Cortex of kidney (tissue), 1 donor: ENCODE measurements at places on chromosomes 11 and 22.

DNA sequence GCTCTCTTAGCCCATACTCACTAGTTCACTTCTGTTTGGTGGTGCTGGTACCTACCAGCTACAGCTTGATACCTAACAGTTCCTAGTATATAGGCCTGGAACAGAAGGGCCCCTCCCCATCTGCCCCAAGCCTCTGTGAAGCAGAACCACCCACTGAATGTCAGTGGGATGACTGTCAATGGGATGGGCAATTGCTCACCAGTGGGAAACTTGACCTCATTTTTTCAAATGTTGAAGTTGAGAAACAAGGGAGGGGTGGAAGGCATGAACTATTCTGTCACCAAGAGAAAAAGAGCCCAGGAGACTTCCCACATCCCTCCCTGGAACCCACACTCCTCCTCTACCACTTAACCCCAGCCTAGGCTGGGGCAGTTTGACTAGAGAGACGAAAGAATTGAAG lies at the start of gene NLRP10:
Gene NLRP10 (minus strand): TSS at position 62 of the 400 bp plus-strand sequence. CDS start 1,952 bp downstream, outside the sequence.
- DNase-seq: no peak

- no peak for DNase-seq
Observed at GRCh38 chr22:19892257-19892879, 37.7 kb upstream of the GNB1L start.

GRCh38 chr11:117842131-117842941 lies 17.8 kb upstream of the FXYD2 start:
- no peak for DNase-seq

DNA sequence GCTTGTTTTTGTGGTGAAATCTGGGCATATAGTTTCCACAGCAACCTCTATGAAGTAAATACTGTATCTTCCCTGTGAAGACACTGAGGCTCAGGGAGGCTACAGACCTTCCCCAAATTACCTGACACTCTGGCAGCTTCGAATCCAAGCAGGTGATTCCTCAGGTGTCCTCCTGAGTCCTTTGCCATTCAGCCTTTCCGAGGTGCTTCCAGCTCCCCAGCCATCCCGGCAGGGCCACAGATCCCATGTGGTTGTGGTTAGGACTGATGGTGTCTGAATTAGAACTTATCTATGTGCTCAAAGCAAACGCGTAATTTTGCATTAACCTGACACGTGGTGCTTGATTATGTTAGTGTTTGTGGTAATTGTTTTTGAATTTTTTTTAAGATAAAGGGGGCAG lies 785.6 kb downstream of the BRD1 start:
- no peak for DNase-seq

DNA sequence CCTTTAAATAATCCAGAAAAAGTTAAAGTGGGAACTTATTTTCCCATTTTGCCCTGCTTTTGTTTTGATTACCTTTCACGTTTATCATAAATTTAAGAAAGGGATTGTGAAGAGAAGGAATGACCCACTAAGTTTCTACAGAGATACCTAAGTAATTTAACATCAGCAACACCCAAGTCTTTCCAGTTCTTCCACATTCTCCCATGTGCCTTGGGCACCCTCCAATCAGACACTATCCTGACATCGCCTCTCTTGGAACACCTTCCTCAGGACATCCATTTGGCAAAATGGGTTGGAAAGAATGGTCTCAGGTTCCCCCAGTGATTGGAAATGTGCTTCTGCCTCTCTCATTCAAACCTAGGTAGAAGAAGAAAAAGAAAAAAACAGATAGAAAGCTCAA lies 6.3 kb downstream of the BBOX1 start:
- no peak for DNase-seq

DNA sequence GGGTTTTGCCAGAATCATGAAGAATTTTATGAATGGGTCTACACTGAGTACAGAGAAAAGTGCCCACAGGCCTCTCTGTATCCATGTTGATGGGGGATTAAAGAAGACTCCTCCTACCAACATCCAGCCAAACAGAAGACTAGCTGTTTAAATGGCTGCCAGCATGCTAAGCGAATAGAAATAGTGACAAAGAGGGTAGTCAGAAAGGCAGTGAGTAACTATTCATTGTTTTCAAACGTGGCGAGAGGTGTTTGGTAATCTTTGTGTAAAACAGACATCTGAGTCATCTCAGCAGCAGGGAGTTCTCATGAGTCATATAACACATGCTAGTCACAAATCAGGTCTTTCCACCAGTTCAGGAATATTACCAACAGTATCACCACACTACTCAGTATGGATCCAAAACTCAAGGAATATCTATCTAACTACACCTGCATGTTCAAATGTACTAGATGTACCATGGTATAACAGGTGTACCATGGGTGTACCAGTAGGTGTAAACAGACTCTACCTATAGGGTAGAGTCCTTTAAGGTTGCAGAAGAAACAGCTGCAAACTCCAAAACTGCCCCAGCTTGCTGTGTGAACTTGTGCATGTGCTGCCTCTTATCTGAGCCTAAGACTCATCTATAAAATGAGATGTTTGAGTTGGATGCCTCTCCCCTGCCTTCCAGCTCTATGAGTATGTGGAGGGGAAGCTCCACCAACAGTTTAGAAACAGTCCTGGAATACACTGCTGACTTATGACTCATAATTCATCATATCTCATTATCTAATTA lies 82.0 kb downstream of the SLC1A2 start:
- no peak for DNase-seq

GRCh38 chr22:32444068-32444467 lies 20.2 kb downstream of the BPIFC start:
- DNase-seq: no peak

GRCh38 chr11:103529181-103529684 lies 420.0 kb downstream of the DYNC2H1 start:
- no peak for DNase-seq

- no peak for DNase-seq
Observed at GRCh38 chr22:50227579-50228215, 17.1 kb downstream of the TUBGCP6 start.

- no peak for DNase-seq
Observed at GRCh38 chr11:68215087-68215445, 2.0 kb upstream of the KMT5B start.

DNA sequence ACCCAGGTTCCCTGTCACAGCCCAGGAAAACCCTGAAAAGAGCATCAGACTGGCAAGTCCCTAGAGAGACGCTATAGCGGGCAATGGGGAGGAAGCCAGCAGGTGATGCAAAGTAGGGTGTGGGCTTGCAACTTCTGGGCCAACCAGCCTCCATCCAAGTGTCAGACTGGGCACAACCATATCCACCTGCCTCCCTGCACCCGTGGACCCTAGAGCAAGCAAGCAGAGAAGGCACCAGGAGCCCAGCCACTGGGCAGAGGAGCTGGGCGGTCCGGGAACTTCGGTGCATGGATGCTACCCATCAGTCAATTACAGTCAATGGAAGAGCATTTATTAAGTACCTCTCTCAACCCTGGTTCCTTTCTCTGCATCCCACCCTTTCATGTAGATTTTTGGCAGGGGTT lies 2.8 kb downstream of the NECTIN1 start:
- DNase-seq: no peak

DNA sequence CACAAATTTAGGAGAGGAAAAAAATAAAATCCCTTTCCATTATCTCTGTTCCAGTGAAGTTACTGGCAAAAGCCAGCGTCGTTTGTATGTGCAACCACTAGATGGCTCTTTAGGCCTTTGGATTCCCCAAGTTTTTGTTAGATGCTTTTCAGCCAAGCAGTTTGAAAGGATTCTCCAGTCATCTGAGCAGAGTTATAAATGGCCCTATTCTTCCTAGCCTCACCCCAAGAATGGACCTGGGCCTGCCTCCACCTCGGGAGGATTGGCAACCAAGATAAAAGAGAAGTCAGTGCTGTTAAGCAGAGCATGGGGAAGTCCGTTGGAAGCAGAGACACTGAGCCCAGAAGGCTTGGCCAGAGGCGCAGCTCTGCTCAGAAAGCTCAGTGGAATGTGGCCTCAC lies 15.4 kb downstream of the FAM181B start:
- no peak for DNase-seq

DNA sequence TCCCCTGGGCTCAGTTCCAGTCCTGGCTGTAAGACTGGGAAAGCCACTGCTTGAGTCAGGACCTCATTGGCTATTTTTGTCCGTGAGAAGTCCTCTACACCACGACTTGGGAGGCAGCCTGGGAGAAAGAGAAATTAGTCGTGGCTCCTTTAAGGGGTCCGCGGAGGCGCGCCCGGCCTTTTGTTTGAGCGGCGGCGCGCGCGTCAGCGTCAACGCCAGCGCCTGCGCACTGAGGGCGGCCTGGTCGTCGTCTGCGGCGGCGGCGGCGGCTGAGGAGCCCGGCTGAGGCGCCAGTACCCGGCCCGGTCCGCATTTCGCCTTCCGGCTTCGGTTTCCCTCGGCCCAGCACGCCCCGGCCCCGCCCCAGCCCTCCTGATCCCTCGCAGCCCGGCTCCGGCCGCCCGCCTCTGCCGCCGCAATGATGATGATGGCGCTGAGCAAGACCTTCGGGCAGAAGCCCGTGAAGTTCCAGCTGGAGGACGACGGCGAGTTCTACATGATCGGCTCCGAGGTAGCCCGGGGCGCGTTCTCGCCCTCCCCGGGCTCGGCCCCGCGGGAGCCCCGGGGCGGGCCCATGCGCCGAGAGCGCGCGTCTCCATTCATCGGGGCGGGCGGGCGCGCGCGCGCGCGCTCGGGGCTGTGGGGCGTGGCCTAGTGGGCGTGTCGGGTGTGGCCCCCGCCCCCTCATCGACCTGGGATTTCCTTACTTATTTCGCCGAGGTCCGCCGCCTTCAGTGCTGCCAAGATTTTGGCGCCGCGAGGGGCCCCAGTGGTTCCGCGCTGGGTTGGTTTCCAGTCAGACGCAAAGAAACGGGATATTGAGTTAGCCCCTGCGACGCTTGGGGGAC lies at the start of gene SMARCB1:
Gene SMARCB1 (plus strand): TSS at position 215 of the 848 bp plus-strand sequence. CDS start 204 bp downstream, at position 419.
- no peak for DNase-seq

DNA sequence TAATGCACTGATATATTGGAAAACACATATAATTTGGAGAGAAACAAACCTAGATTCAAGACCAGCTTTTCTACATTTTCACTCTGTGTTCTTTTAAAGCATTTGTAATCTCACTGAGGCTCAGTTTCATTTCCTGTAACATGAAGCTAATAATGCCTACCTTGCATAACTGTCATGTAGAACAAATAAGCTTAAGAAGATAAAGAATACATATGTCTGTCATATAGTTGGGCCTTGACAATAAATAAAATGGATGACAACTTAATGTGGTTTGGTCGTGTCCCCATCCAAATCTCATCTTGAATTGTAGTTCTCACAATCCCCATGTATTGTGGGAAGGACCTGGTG lies 35.2 kb upstream of the FIBIN start:
- no peak for DNase-seq

- no peak for DNase-seq
Observed at GRCh38 chr11:60810569-60810968, 25.4 kb downstream of the MS4A10 start.

- DNase-seq: no peak
Observed at GRCh38 chr11:47911149-47911548, 63.0 kb upstream of the NUP160 start.

DNA sequence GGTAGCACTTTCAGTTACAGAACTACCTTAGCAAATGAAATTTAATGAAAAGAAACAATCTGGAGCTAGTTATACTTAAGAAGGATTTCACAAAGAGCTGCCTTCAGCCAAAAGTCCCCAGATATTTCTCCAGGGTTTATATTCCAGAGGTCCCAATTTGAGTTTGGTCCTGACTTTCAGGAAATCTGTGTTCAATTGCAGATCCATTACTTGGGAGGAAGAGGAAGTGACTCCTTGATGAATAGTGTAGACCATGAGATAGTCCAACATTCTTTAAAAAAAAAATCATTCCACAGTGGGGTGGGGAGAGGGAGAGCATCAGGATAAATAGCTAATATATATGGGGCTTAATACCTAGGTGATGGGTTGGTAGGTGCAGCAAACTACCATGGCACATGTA lies 117.6 kb upstream of the ARHGAP20 start:
- no peak for DNase-seq

DNA sequence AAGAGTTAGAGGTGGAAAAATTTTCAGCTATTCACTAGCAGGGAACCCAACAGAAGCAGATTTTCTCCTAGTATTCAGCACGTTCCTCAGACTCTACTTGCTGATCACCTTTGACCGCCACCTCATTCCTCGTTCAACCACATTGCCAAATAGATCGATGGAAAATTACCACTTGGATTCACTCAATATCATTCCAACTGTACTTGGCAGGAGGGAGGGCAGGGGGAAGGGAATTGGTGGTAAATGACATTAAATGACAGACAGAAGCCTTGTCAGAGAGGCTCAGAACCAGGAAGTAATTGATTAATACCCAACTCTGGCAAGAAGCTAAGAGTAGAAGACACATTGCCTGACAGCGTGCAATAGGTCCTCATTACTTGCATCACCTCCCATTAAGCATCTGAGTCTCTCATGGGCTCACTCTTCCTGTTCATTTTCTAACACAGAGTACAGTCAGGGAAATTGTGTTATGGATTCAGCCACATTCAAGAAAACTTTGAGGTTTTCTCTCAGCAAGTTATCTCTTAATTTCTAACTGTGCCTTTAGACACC lies 240.5 kb upstream of the FAT3 start:
- DNase-seq: no peak

- no peak for DNase-seq
Observed at GRCh38 chr11:123682696-123683410, 28.4 kb upstream of the SCN3B start.

DNA sequence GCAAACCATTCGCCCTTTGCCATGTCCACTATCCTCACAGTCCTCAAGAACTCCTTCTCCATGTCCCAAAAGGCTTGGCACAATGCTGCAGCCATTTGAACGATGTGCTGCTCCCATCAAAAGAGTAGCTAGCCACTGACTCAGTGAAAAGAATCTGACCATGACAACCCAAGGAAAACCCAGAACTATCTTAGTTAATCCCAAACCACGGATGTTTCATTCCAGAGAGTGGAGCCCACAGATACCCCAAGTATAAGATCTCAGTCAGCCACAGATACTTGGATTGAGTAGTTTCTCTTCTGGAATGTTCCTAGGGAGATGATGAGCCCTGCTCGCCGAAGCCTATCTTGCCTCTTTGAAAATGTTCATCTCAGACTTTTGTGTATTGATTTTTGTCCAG lies 176.9 kb downstream of the NAV2 start:
- DNase-seq: no peak

DNA sequence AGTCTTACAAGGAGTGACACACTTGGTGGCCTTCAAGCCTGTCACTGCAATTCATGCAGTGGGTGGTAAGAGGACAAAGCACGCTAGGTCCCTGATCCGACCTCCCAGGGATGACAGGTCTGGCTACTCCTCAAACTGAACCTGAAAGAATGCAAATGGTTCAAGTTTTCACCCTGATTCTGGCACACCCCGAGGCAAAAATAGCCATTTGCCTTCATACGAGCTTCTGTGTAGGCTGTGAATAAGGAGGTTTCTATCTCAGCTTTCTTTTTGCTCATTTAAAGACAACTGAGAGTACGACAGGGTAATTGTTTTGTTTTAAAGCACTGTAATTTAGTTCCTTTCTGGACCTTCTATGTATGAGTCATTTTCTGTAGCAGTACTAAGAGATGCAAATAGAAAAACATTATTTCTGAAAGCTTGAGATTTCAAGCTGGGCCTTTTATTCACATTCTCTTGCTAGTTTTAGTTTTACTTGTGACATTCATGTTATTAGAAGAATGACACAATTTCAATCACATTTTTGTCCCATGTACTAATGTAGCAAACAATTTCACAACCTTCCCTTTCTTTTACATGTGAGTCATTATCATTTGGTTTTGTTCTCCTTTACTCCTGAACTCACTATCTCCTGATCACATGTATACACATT lies 56.6 kb upstream of the FDX1 start:
- no peak for DNase-seq
